Activated CD4-positive, alpha-beta T cell treated with anti-CD3 and anti-CD28 coated beads, Interleukin-2, amount 10 ng/mL, durations not matched to agents 24 days and 14 days (primary cell): ENCODE measurements at places on chromosomes 3 and 15. TPM values are rescaled to one million over a fixed set of nuclear protein-coding genes. Genes with fewer than 3 reads are reported as not detected.

The CYP1A1 gene
- 0.31 and 0.42 TPM in 2 replicates for total RNA-seq

The FBLN2 gene
- total RNA-seq: not detected in 2 replicates

The EFCC1 gene
- 0.36 and 0.37 TPM in 2 replicates for total RNA-seq

The CFAP100 gene
- not detected in 2 replicates for total RNA-seq

The ACOX2 gene
- total RNA-seq: not detected in 2 replicates

The EAF1 gene
- total RNA-seq: 24.2 and 25.7 TPM in 2 replicates

DNA sequence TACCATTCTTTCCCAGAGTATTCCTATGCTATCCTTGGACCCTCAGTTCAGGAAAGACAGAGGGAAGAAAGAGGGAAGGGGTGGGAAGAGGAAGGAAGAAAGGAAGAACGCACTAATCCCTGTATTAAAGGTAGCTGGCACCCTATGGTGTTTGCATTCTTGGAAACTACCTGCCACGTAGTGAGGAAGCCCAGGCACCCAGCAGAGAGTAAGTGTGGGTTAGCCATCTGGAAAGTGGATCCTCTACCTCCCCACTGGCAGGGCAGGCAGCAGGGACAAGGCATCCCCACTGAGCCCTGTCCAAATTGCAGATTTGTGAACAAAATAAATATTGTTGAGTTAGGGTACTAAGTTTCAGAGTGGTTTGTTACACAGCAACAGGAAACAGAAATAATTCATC, 8.8 kb downstream of the RBP1 start:
- H3K27me3 ChIP-seq: no peaks in the 10 kb centered on the region
- H3K36me3 ChIP-seq: no peaks in the 10 kb centered on the region
- no peak overlapping the region for H3K27ac ChIP-seq
- no peak overlapping the region for H3K4me3 ChIP-seq
- no peak for DNase-seq
- H3K4me1 ChIP-seq: no peaks in the 10 kb centered on the region

- peaks cover 10% of the 10 kb centered on the region for H3K27me3 ChIP-seq
- H3K4me1 ChIP-seq: peaks cover 2% of the 10 kb centered on the region
- H3K27ac ChIP-seq: no peak overlapping the region
- H3K36me3 ChIP-seq: no peaks in the 10 kb centered on the region
- no peak for DNase-seq
These were observed 27.6 kb downstream of the FBXW12 start for GRCh38 chr3:48399387-48400172.

DNA sequence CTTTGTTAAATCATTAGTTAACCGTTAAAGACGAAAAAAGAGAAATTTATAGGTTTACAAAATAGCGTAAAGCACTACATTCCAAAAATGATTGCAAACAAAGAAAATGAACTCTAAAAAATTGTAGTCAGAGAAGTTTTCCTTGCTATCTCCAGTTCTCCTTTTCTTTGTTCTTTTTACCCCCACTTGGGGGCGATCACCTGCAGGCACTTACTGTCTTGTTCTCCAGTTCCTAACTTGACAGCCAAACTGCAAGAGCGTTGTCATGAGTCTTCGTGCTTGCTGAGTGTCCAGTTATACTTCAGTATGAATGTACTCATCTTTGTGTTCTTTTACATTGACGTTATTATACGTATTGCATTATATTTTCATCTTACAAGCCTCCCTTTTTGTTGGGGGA, 54.5 kb downstream of the CHD2 start:
- peaks cover 18% of the 10 kb centered on the region for H3K4me1 ChIP-seq
- no peak overlapping the region for H3K27ac ChIP-seq
- no peak for DNase-seq
- no peaks in the 10 kb centered on the region for H3K27me3 ChIP-seq

DNA sequence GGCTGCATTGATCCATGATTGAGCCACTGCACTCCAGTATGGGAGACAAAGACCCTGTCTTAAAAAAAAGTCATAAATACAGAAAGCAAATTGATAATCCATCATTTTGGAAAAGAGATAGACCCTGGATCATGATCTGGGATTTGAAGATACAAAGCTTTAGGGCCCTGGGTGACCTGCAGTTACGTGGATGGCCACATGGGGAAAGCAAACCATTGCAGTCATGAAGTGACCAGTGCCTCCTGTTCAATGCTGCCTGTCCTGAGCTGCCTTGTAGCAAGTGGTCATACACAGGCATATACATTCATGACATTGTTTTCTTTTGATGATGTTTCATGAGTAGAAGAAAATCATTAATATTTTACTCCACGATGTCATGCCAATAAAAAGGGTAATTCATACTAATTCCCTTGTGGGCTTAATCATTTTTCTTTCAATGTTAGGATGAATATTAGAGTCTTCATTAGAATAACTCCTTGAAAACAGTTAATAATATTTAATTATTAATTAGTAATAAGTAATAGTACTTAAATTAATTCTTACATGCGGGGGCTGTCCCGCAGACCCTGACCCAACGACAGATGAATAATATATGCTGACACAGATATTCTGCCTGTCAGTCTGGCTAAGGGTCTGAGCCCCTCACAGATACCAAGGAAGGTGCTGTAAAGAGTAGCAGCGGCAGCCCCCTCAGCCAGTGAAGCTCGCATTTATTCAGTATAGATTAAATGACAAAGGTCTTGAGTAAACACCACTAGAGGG, 109.0 kb upstream of the UNC13C start:
- no peaks in the 10 kb centered on the region for H3K4me1 ChIP-seq
- no peak overlapping the region for H3K27ac ChIP-seq
- DNase-seq: peak; percentile 29
- no peak overlapping the region for H3K4me3 ChIP-seq

- peaks cover 4% of the 10 kb centered on the region for H3K27me3 ChIP-seq
- no peak overlapping the region for H3K27ac ChIP-seq
- peaks cover 37% of the 10 kb centered on the region for H3K4me1 ChIP-seq
- no peak overlapping the region for H3K4me3 ChIP-seq
These were observed 11.9 kb downstream of the CA12 start for GRCh38 chr15:63369781-63370180.

GRCh38 chr3:118540826-118541225, 493.8 kb downstream of the IGSF11 start:
- H3K4me1 ChIP-seq: no peaks in the 10 kb centered on the region
- no peak for DNase-seq
- no peak overlapping the region for H3K4me3 ChIP-seq
- no peaks in the 10 kb centered on the region for H3K36me3 ChIP-seq
- H3K27ac ChIP-seq: no peak overlapping the region

- peak overlapping the region; percentile 90 for H3K27ac ChIP-seq
- H3K4me1 ChIP-seq: peaks cover 9% of the 10 kb centered on the region
- peaks cover 3% of the 10 kb centered on the region for H3K27me3 ChIP-seq
- H3K4me3 ChIP-seq: peak overlapping the region; percentile 42
- no peaks in the 10 kb centered on the region for H3K36me3 ChIP-seq
These were observed 151.5 kb downstream of the LRRK1 start for GRCh38 chr15:101070502-101071273.

DNA sequence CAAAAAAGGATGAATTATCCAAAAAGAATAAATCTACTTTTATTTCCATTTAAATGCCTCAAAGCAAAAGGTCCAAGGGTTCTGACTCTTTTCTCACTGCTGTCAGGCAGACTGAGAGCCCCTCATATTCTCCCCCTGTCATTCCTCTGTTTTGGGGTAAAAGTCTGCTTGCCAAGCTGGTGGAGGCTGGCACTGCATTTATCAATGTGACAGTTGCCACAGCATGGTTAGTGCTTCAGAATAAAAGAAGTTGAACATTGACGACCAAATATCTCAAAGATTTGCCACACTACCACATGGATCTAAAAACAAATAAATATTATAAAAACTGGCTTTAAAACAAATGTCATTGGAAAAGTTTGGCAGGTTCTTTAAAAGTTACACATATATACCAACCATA, 89.2 kb upstream of the SNRK start:
- peaks cover 14% of the 10 kb centered on the region for H3K27me3 ChIP-seq
- H3K4me3 ChIP-seq: no peak overlapping the region

- no peaks in the 10 kb centered on the region for H3K36me3 ChIP-seq
- H3K4me3 ChIP-seq: peak overlapping the region; percentile 45
- H3K27ac ChIP-seq: no peak overlapping the region
These were observed 21.9 kb upstream of the P2RY13 start for GRCh38 chr3:151351219-151351618.

- no peak overlapping the region for H3K27ac ChIP-seq
- H3K27me3 ChIP-seq: no peaks in the 10 kb centered on the region
- DNase-seq: no peak
- no peaks in the 10 kb centered on the region for H3K4me1 ChIP-seq
These were observed 266.9 kb downstream of the ZBBX start for GRCh38 chr3:167113035-167113830.
